ENCODE measurements at places on chromosomes 3 and 15. TPM values are rescaled to one million over a fixed set of nuclear protein-coding genes. Genes with fewer than 3 reads are reported as not detected.

TRAT1 gene
- total RNA-seq = not detected

LPP gene
- total RNA-seq = 6.3 TPM

THBS1 gene
- total RNA-seq = 33.6 TPM

PLS1 gene
- total RNA-seq = 13.6 TPM

GHSR gene
- total RNA-seq = not detected

SST gene
- total RNA-seq = not detected

PRR20G gene
- total RNA-seq = 0.14 TPM

EEF1AKMT4 gene
- total RNA-seq = 13.2 TPM

TXNRD3 gene
- 6.0 TPM for total RNA-seq

CCR3 gene
- not detected for total RNA-seq

COL6A5 gene
- total RNA-seq = not detected

HTR3E gene
- not detected for total RNA-seq

MEGF11 gene
- 0.66 TPM for total RNA-seq

MORC1 gene
- total RNA-seq = not detected
